ENCODE measurements at places on chromosomes 6 and 20. TPM values are rescaled to one million over a fixed set of nuclear protein-coding genes. Genes with fewer than 3 reads are reported as not detected.

The GABRR2 gene
- not detected for total RNA-seq

The UNC93A gene
- not detected for total RNA-seq

The TMEM242 gene
- 6.8 TPM for total RNA-seq

The PABPC1L gene
- total RNA-seq = 13.3 TPM

The ITPR3 gene
- total RNA-seq = 43.2 TPM

The SEMG1 gene
- total RNA-seq = not detected

The OR2J3 gene
- total RNA-seq = not detected

The ZSCAN23 gene
- not detected for total RNA-seq

The RAET1G gene
- 9.8 TPM for total RNA-seq

Measured in A549 treated with GW870086 at 1 μM for 4 hours (cell line).